ENCODE measurements at places on chromosomes 11 and 22.
A peak's percentile ranks its signal among the peaks of the same experiment; 100 is the strongest.

- DNase-seq: peak; percentile 78
Measured at GRCh38 chr11:63573881-63574855, 11.0 kb upstream of the PLAAT2 start.

DNA sequence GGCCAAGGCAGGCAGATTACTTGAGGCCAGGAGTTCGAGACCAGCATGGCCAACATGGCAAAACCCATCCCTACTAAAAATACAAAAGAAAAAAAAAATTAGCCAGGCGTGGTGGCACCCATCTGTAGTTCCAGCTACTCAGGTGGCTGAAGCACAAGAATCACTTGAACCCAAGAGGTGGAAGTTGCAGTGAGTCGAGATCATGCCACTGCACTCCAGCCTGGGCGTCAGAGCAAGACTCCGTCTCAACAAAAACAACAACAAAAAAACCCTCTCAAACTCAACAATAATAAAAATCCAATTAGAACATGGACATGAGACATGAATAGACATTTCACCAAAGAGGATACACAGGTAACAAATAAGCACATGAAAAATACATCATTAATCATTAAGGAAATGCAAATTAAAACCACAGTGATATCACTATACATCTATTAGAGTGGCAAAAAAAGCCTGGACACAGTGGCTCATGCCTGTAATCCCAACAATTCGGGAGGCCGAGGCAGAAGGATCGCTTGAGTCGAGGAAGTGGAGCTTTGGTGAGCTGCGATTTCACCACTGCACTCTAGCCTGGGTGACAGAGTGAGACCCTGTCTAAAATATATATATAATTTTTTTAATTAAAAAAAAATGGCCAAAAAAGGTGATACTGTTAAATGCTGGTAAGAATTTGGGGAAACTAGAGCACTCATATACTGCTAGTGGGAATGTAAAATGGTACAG, 12.7 kb upstream of the SEPTIN5 start:
- DNase-seq: no peak

- DNase-seq: no peak
Measured at GRCh38 chr11:72410956-72411355, 23.4 kb downstream of the CLPB start.

- peak; percentile 71 for DNase-seq
Measured at GRCh38 chr22:31586137-31586920, 75.7 kb downstream of the PISD start.

GRCh38 chr11:76023236-76024068, 182.8 kb downstream of the WNT11 start:
- DNase-seq: no peak

- no peak for DNase-seq
Measured at GRCh38 chr11:882596-882995, 28.0 kb downstream of the CHID1 start.

GRCh38 chr22:32574411-32574810, 99.8 kb downstream of the FBXO7 start:
- DNase-seq: no peak

- peak; percentile 53 for DNase-seq
Measured at GRCh38 chr11:9231848-9232177, 33.3 kb downstream of the DENND5A start.

- no peak for DNase-seq
Measured at GRCh38 chr22:23270212-23270733, 90.0 kb downstream of the BCR start.

- no peak for DNase-seq
Measured at GRCh38 chr11:14254533-14255237, 104.3 kb downstream of the RRAS2 start.

- no peak for DNase-seq
Measured at GRCh38 chr11:26191193-26191592, 140.7 kb upstream of the ANO3 start.

DNA sequence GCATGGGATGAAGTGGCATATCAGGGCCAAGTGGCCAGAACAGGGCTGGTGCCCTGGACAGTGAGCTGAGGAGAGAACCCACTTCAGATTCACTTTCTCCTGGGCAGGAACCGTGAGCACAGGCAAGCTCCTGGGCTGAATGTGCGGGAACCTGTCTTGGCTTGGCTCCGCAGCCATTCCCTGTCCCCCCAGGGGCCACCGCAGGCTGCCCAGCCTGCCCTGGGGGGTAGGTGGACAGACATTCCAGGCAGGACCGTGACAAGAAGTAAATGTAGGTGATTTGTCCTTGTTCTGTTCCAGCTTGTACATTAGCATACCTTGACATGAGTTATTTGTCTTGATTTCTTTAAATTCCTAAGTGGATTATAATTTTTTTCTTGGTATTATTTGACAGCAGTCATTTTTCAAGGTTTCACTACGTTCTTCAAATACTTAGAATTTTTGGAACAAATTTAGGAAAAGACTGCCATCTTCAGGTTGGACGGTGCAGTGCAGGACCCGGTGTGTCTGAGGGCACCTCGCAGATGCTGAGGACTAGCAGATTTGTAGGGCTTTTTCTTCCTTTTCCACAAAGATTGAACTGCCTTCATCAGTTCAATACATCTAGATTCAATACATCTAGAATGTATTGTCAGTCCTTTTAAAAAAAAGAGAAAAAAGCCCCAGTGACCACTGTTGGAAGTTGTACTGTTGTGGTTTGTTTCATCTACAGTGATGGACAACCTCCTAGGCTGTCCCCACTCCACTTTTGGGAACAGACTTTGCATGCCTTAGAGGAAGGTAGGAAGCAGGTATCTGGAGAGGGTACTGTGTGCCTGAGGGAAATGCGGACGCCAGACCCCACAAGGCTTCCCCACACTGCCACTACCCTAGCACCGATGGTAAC, 115.1 kb upstream of the RASSF10 start:
- DNase-seq: peak; percentile 70
